ENCODE measurements at places on chromosomes 4 and X.

- DNase-seq = no peak
These were observed 53.3 kb upstream of the PASD1 start for GRCh38 chrX:151510203-151510602.

GRCh38 chrX:47226071-47226470 lies 6.7 kb upstream of the USP11 start:
- DNase-seq = no peak

DNA sequence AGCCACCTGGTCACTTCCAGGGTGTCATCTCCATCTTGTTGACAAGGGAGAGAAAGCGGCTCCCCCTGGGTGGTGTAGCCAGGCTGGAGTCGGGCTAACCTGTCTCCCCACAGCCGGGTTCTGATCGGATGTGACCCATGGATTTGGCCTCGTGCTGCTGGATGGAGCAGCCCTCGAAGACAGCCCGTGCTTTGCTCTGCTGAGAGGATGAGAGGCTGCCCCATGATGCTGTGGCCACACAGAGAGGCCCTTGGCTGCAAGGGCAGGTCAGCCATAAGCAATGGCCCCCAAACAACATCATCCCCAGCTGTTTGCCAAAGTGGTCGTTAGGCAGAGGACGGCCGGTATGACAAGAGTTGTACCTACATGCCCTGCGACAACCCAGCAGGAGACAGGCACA lies 106.6 kb downstream of the HMX1 start:
- DNase-seq = no peak

- no peak for DNase-seq
These were observed 536 bp downstream of the OTUD5 start for GRCh38 chrX:48956728-48957414.

GRCh38 chr4:3079694-3080123 lies 5.2 kb downstream of the HTT start:
- no peak for DNase-seq

- DNase-seq = no peak
These were observed 84.9 kb downstream of the DMD start for GRCh38 chrX:33126469-33126868.

DNA sequence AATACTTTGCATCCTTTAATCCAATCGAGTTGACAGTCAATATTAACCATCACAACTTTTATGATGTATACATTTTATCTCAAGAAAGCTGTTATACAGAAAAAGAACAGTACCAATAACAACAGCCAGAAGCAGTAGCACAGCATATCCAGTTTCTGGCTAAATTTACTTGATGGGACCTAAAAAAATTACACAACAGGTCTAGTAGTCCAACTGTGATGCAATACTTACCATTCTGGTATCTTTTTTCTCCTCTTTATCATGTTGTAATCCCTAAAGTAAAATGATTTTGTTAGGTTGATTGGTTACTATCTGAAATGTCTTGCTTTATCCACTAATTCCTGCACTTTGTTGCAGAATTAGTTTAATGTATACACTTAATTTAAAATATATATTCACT lies 1150.6 kb downstream of the FAT4 start:
- no peak for DNase-seq

GRCh38 chr4:108933046-108933445 lies 170.2 kb upstream of the ETNPPL start:
- DNase-seq = no peak

- DNase-seq = no peak
These were observed 73.6 kb upstream of the COX18 start for GRCh38 chr4:73142995-73143547.

DNA sequence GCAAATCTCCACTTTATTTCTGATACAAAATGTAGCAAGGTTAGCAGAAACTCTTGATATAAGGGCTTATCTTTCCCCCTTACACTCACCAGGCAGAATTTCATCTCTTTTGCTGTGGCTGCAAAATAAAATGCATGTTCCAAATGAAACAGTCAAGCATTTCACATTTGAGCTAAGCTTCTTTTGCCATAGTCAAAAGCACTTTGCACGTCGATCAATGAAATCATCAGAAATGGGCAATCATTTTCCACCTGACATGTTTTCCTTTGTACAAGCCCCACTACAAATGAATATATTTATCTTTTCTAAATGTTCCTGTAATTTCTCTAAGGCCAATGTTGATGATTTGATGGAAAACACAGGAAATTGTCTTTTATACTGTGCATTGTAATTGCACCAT lies 178.4 kb downstream of the ANKRD50 start:
- DNase-seq = no peak

GRCh38 chrX:7950865-7951264 lies 23.7 kb upstream of the PNPLA4 start:
- no peak for DNase-seq
